GM23248 (cell line): ENCODE measurements at places on chromosomes 3 and 15. TPM values are rescaled to one million over a fixed set of nuclear protein-coding genes. Genes with fewer than 3 reads are reported as not detected.
A peak's percentile ranks its signal among the peaks of the same experiment; 100 is the strongest.

Gene EHD4
- total RNA-seq = 15.9 and 17.7 TPM in 2 replicates

Gene NECTIN3
- total RNA-seq = 111 and 125 TPM in 2 replicates

Gene UCN2
- total RNA-seq = 0.25 and 0.86 TPM in 2 replicates

Gene IMPG2
- 0.11 TPM in 1 of 2 replicates, not detected in the other for total RNA-seq

- H3K4me1 ChIP-seq = no peaks in the 10 kb centered on the region
- peaks cover 14% of the 10 kb centered on the region for H3K27me3 ChIP-seq
- no peak overlapping the region for H3K27ac ChIP-seq
- H3K36me3 ChIP-seq = no peaks in the 10 kb centered on the region
- no peak for DNase-seq
- no peak overlapping the region for H3K4me3 ChIP-seq
These were observed 25.9 kb downstream of the PRR20G start for GRCh38 chr3:127261925-127262324.

- H3K4me1 ChIP-seq = no peaks in the 10 kb centered on the region
- H3K27ac ChIP-seq = no peak overlapping the region
- DNase-seq = peak; percentile 72
- H3K36me3 ChIP-seq = no peaks in the 10 kb centered on the region
These were observed 383.0 kb downstream of the TBL1XR1 start for GRCh38 chr3:176814285-176814684.

DNA sequence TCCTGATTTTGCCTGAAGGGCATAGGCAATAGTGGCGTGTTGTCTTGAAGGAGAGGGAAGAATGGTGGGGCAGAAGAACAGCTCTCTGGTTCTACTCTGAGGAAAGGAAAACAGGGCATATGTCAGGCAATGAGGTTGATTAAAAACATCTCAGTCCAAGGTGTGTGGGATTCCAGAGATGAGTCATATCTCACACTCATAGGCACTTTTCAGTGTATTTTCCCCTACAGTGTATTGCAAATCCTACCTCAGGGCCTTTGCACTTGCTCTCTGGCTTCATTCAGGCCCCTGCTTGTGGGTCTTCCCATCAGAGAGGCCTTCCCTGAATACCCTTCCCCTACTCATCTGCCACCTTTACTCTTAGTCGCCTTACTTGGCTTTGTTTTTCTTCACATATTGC, 107.8 kb downstream of the SLCO3A1 start:
- peaks cover 19% of the 10 kb centered on the region for H3K4me1 ChIP-seq
- DNase-seq = no peak
- no peaks in the 10 kb centered on the region for H3K27me3 ChIP-seq
- H3K4me3 ChIP-seq = no peak overlapping the region
- no peaks in the 10 kb centered on the region for H3K36me3 ChIP-seq

GRCh38 chr15:75140080-75140879, 61.4 kb upstream of the C15orf39 start:
- no peaks in the 10 kb centered on the region for H3K27me3 ChIP-seq
- no peak overlapping the region for H3K27ac ChIP-seq
- H3K4me3 ChIP-seq = no peak overlapping the region
- H3K36me3 ChIP-seq = no peaks in the 10 kb centered on the region
- no peak for DNase-seq

DNA sequence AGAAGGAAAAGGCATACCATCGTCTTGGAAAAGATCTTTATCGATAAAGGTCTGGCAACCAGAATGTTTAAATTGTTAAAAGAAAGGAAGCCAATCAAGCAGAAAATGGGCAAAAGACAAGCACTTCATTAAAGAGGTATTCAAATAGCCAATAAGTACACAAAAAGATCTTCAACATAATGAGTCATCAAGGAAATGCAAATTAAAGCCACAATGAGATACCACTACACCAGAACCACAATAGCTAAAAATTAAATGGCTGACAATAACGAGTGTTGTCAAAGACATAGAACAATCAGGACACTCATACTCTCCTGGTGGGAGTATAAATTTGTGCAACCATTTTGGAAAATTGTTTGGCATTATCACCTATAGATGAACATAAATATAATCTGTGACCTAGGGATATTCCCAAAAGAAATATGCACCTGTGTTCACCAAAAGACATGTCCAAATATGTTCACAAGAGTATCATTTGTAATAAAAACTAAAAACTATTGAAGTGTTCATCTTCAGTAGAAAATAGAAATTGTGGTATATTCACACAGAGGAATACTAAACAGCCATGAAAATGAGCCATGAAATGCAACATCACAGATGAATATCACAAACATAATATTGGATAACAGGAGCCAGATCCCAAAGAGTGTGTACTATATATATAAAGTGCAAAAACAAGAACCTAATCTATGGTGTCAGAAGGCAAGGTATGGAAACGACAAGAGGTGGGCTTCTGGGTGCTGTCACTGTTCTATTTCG, 14.4 kb upstream of the BTBD1 start:
- no peak for DNase-seq
- peaks cover 18% of the 10 kb centered on the region for H3K27me3 ChIP-seq
- no peaks in the 10 kb centered on the region for H3K4me1 ChIP-seq
- no peak overlapping the region for H3K27ac ChIP-seq

- no peak for DNase-seq
- H3K36me3 ChIP-seq = no peaks in the 10 kb centered on the region
- no peaks in the 10 kb centered on the region for H3K4me1 ChIP-seq
- H3K27me3 ChIP-seq = no peaks in the 10 kb centered on the region
- H3K4me3 ChIP-seq = no peak overlapping the region
These were observed 21.6 kb downstream of the BUB1B start for GRCh38 chr15:40182358-40183029.

- no peaks in the 10 kb centered on the region for H3K4me1 ChIP-seq
- H3K36me3 ChIP-seq = no peaks in the 10 kb centered on the region
- no peak overlapping the region for H3K27ac ChIP-seq
- DNase-seq = no peak
These were observed 33.8 kb upstream of the BBX start for GRCh38 chr3:107488942-107489341.

DNA sequence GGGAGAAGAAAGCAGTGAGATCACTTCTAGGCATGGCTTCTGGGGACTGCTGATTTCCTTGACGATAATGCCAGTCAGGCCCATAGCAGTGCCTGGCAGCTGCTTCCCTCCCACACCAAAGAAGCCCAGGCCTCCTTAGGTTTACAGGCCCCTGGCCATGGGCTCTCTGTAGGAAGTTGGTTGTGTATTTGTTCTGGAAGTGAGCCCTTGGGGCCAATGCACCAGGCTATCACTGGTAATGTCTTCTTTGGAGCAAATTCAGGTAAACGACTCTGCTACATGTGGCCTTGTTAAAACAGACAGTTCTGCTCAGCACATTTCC, 89.3 kb downstream of the CCNL1 start:
- no peak overlapping the region for H3K4me3 ChIP-seq
- no peaks in the 10 kb centered on the region for H3K27me3 ChIP-seq
- H3K36me3 ChIP-seq = no peaks in the 10 kb centered on the region
- no peak for DNase-seq

DNA sequence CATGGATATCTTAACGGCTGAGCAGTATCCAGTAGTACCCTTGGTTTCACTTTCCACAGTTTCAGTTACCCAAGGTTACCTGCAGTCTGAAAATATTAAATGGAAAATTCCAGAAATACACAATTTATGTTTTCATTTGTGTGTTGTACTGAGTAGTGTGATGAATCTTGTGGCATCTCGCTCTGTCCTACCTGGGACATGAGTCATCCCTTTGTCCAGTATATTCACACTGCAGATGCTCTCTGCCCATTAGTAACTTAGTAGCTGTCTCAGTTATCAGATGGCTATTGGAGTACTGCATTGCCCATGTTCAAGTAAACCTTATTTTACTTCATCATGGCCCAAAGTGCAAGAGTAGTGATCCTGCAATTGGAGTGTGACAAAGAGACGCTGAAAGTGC, 26.1 kb downstream of the GASK1A start:
- no peak overlapping the region for H3K27ac ChIP-seq
- no peak overlapping the region for H3K4me3 ChIP-seq
- H3K4me1 ChIP-seq = peaks cover 34% of the 10 kb centered on the region
- H3K27me3 ChIP-seq = no peaks in the 10 kb centered on the region
- H3K36me3 ChIP-seq = no peaks in the 10 kb centered on the region

DNA sequence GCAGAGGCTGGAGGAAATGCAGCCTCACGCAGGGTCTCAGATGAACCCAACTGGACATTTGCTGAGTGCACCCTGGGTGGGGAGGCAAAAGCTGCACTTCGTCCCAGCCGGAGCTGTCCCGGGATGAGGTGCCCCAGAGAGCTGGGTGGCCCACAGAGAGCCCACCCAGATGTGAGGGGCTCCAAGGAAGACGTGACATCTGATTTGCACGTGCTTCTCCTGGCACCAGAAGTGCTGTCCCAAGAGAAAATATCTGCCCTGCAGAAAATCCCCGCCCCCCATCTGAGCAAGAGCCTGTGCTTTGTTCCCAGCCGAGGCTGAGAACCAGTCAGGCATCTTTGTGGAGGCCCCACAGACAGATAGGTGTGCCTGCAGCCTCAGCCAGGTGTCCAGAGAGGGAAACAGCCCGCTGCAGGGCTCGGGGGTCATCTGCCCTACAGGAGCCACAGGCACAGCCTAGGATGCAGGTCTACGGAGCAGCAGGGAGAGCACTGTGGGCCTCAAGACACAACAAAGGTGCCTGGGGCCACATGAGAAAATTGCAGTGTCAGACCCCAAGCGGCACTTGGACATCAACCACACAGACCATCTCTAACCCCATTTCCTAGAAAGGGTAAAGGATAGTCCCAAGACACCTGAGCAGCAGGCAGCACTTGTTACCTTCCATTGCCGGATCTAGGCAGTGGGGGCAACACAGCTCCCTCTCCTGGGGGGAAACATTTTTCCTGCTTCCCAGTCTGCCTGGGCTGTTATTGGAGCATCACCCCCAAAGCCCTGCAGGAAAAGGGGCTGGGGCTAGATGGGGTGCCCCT, 5.8 kb downstream of the TMIE start:
- DNase-seq = no peak
- H3K27ac ChIP-seq = no peak overlapping the region
- peaks cover under 1% of the 10 kb centered on the region; the same call in 1 of the 2 replicates for H3K27me3 ChIP-seq
- H3K36me3 ChIP-seq = no peaks in the 10 kb centered on the region
- H3K4me3 ChIP-seq = no peak overlapping the region

DNA sequence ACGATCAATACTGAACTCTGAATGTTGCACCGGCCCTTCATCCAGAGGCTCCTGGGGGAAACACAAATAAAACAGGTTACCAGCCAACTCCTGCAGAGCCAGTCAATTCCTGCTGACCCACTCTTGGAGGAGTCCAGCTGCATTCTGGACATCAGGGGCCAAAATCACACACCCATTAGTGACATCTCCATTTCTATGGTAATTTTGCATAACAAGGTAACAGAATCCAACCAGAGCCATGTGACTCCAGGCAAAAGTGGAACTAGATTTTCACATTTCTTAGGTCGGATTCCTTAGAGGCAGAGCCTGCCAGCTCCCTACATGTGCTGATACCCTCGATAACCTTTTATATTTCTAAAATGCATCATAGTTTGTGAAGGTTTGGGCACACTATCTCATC, 119.2 kb upstream of the CTNNB1 start:
- no peaks in the 10 kb centered on the region for H3K4me1 ChIP-seq
- H3K27ac ChIP-seq = no peak overlapping the region
- no peaks in the 10 kb centered on the region for H3K27me3 ChIP-seq
- H3K4me3 ChIP-seq = no peak overlapping the region

DNA sequence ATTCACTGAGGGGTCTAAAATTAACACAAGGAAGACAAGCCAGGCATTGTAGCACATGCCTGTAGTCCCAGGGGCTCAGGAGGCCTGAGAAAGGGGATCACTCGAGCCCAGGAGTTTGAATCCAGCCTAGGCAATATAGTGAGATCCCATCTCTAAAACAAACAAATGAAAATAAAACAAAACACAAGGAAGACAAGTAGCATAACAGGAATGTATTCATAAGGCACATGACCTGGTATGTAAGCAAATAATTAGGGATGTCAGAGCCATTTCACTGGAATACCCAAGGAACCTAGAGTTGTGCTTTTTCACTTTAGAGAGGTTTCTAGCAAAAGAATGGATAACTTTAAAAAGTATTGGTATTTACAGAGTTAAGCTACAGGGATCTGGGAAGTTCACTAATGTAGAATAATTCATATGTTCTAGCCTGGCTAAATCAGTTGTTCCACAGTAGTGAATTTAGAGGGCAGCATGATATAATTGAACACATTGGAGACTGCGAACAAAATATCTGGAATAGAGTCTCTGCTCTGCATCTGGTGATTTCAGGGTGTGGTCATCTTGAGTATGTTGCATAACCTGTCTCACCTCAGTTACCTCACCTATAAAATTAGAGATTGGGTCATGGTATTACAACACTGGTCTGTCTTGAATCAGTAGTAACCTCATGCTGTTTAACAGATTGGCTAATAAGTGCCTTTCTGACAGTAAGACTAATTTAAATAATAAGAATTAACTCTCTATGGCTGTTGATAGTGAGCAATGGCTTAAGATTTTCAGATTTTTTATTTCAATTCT, 9.3 kb downstream of the GRAMD1C start:
- H3K27ac ChIP-seq = no peak overlapping the region
- peak; percentile 10 for DNase-seq
- H3K4me3 ChIP-seq = no peak overlapping the region
- H3K36me3 ChIP-seq = no peaks in the 10 kb centered on the region

- no peak for DNase-seq
- H3K27ac ChIP-seq = no peak overlapping the region
- H3K4me3 ChIP-seq = no peak overlapping the region
- H3K36me3 ChIP-seq = no peaks in the 10 kb centered on the region
These were observed 40.9 kb downstream of the CHST2 start for GRCh38 chr3:143160437-143160836.

- no peak overlapping the region for H3K27ac ChIP-seq
- peaks cover 3% of the 10 kb centered on the region; the same call in 1 of the 2 replicates for H3K4me1 ChIP-seq
- no peaks in the 10 kb centered on the region for H3K36me3 ChIP-seq
- no peaks in the 10 kb centered on the region for H3K27me3 ChIP-seq
- DNase-seq = peak; percentile 47
These were observed 6.7 kb downstream of the COLQ start for GRCh38 chr3:15514663-15515340.

DNA sequence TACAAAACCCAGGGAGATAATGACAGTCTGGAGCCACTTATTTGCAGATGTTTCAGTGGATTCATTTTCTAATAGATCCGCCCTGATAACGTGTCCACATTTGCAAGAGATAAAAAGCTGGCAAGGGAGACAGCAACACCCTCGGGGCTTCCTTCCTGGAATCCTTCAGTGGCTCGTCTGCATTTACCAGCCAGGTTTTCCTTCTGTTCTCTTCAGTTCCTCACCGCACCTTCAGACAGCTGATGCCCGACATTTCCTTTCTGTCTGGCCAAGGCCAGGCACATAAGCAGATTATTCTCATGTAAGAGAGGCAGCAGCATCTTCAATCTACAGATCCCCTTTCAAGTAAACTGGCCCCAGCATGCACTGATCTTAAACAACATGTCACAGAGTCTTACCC, 56.2 kb upstream of the SPATA12 start:
- no peak overlapping the region for H3K27ac ChIP-seq
- H3K27me3 ChIP-seq = no peaks in the 10 kb centered on the region
- DNase-seq = no peak
- H3K36me3 ChIP-seq = no peaks in the 10 kb centered on the region

GRCh38 chr3:65824166-65824565, 214.6 kb downstream of the MAGI1 start:
- no peak overlapping the region for H3K27ac ChIP-seq
- H3K4me3 ChIP-seq = no peak overlapping the region
- no peaks in the 10 kb centered on the region for H3K36me3 ChIP-seq
- peaks cover 13% of the 10 kb centered on the region for H3K4me1 ChIP-seq
- no peak for DNase-seq
- H3K27me3 ChIP-seq = no peaks in the 10 kb centered on the region

GRCh38 chr15:77291107-77291506, 128.8 kb downstream of the PEAK1 start:
- H3K4me3 ChIP-seq = no peak overlapping the region
- H3K27me3 ChIP-seq = no peaks in the 10 kb centered on the region
- H3K4me1 ChIP-seq = peaks cover 41% of the 10 kb centered on the region
- DNase-seq = no peak

GRCh38 chr3:141379250-141379966, 11.1 kb downstream of the ZBTB38 start:
- H3K27me3 ChIP-seq = no peaks in the 10 kb centered on the region
- no peak overlapping the region for H3K4me3 ChIP-seq
- peaks cover 13% of the 10 kb centered on the region for H3K36me3 ChIP-seq
- peaks cover 20% of the 10 kb centered on the region for H3K4me1 ChIP-seq
